ENCODE measurements at places on chromosomes 16 and 17.

DNA sequence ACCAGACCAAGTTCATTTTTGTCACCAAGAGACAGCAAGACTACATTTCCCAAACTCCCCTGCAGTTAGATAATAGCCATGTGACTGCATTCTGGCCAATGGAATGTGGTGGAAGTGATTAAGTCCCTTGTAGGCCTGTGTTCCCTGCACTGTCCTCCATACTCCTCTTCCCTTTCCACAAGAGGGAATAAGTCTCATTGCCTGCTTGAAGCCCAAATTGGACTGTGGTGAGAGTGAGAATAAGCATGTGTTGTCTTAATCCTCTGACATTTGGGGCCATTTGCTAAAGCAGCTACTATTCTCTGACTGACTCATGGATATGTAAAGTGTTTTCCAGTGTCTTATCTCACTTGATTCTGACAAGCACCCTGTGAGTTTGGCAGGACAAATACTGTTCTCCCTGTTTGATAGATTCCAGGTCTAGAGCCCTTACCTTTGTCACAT, 20.7 kb downstream of the PIK3R6 start:
- H3K4me3 ChIP-seq: no peak overlapping the region
- DNase-seq: no peak
- H3K27ac ChIP-seq: no peak overlapping the region
- no peaks in the 10 kb centered on the region for H3K36me3 ChIP-seq

DNA sequence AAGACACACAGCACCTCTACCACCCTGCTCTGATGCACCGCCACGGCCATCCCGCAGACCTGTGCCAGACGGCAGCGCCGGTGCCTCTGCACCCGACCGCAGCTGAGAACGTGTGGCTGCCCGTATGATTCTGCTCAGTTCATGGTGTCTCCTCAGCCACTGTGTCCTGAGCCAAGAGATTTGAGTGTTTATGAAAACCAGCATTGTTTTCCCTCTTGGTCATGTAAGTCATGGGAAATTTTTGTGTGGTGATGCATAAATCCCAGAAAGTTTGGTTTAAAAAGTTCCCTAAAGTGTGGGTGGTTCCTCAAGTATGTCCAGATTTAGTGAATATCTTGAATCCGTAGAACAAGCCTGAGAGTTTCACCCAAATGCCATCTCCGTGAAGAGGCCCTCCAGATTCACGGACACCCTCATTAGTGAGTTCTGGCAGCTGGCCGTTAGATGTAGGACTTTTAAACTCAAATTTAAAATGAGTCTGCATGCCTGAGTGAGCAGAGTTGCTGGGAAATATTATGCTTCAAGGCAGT, 57.6 kb downstream of the CDRT4 start:
- no peaks in the 10 kb centered on the region for H3K27me3 ChIP-seq
- peak overlapping the region; percentile 83 for H3K27ac ChIP-seq
- H3K4me3 ChIP-seq: no peak overlapping the region
- no peaks in the 10 kb centered on the region for H3K36me3 ChIP-seq

- no peak for DNase-seq
- no peak overlapping the region for H3K27ac ChIP-seq
- H3K4me1 ChIP-seq: no peaks in the 10 kb centered on the region
- no peaks in the 10 kb centered on the region for H3K27me3 ChIP-seq
Observed at GRCh38 chr17:48207776-48208544, 100.4 kb downstream of the SNX11 start.

DNA sequence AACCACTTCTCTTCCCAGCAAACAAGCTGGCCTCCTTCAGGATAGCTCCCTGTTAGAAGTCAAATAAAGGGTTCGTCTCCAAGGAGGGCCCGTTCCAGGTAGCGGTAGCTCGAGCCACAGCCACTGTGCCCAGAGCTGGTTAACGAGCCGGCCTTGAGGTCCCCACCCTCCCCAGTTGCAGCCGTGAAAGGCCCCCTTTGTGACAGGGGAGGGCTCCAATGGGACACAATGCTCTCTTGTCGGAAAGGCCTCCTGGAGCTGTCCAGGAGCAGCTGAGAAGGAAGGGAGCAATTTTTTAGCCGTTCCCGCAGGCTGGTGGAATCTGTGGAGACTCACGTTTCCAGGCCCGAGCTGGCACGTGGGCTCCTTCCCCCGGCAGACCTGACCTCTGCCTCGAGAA, 29.9 kb upstream of the FOXF1 start:
- peaks cover 6% of the 10 kb centered on the region for H3K4me1 ChIP-seq
- no peaks in the 10 kb centered on the region for H3K36me3 ChIP-seq
- H3K4me3 ChIP-seq: no peak overlapping the region
- H3K27ac ChIP-seq: peak overlapping the region; percentile 56

- H3K27me3 ChIP-seq: no peaks in the 10 kb centered on the region
- DNase-seq: no peak
- no peak overlapping the region for H3K4me3 ChIP-seq
- H3K27ac ChIP-seq: no peak overlapping the region
Observed at GRCh38 chr17:5874486-5874885, 195.7 kb upstream of the WSCD1 start.

- H3K27ac ChIP-seq: no peak overlapping the region
- H3K27me3 ChIP-seq: no peaks in the 10 kb centered on the region
- DNase-seq: no peak
- no peaks in the 10 kb centered on the region for H3K4me1 ChIP-seq
- no peaks in the 10 kb centered on the region for H3K36me3 ChIP-seq
Observed at GRCh38 chr16:84380405-84380804, 12.1 kb downstream of the ATP2C2 start.

GRCh38 chr16:57600048-57600835, 28.2 kb upstream of the ADGRG1 start:
- DNase-seq: peak; percentile 75
- H3K27me3 ChIP-seq: peaks cover 8% of the 10 kb centered on the region
- peaks cover 6% of the 10 kb centered on the region for H3K4me1 ChIP-seq
- no peak overlapping the region for H3K4me3 ChIP-seq
- no peaks in the 10 kb centered on the region for H3K36me3 ChIP-seq

DNA sequence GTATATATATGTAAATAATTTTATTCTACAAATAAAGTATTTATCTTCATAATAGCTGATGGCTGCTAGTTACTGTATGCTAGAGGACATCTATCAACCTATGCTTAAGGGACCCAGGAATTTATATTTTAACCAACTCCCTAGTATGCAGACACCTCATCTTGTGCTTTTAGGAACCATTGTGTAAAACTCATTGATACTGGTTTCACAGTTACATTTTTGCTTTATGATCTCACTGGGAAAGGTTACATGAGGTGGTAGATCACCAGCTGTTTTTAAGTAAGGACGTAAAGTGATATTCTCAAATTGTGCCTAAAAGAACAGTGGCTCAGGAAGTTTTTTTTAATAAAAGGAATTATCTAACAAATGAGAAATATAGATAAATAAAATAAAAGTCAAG, 56.4 kb downstream of the VMP1 start:
- no peaks in the 10 kb centered on the region for H3K27me3 ChIP-seq
- H3K4me3 ChIP-seq: no peak overlapping the region
- peak overlapping the region; percentile 37 for H3K27ac ChIP-seq
- DNase-seq: no peak

GRCh38 chr17:81285179-81285878, 9.8 kb downstream of the SLC38A10 start:
- H3K4me3 ChIP-seq: peak overlapping the region; percentile 5
- no peaks in the 10 kb centered on the region for H3K4me1 ChIP-seq
- H3K36me3 ChIP-seq: no peaks in the 10 kb centered on the region
- H3K27me3 ChIP-seq: no peaks in the 10 kb centered on the region

DNA sequence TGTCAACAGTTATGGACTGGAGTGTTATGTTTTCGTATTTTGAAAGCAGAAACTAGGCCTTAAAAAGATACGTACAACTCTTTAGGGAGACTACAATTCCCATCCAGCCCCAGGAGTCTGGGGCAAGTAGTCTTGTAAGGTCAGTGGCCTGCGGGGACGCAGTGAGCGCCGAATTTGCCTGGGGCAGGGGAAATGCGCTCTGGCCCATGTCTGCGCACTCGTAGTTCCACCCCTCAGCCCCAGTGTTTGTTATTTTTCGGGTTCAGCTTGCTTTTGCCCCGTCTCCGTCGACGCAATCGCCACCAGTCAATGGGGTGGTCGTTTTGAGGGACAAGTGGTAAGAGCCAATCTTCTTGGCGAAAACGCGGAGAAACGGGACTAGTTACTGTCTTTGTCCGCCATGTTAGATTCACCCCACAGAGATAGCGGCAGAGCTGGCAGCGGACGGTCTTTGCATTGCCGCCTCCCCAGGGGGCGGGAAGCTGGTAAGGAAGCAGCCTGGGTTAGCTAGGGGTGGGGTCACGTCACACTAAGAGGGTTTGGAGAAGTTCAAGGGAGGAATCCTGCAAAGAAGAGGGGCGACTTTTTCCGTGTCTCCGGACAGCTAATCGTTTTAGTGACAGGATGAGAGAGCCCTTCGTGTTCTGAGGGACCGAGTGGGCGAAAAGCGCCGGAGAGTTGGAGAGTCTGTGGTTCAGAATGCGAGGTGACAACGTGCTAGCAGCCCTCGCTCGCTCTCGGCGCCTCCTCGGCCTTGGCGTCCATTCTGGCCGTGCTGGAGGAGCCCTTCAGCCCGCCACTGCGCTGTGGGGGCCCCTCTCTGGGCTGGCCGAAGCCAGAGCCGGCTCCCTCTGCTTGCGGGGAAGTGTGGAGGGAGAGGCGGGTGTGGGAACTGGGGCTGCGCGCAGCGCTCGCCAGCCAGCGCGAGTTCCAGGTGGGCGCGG, 1.1 kb upstream of the BRCA1 start:
- H3K27me3 ChIP-seq: no peaks in the 10 kb centered on the region
- peak overlapping the region; percentile 89 for H3K27ac ChIP-seq
- no peaks in the 10 kb centered on the region for H3K36me3 ChIP-seq
- H3K4me3 ChIP-seq: peak overlapping the region; percentile 59
- H3K4me1 ChIP-seq: peaks cover 12% of the 10 kb centered on the region
- peak; percentile 14 for DNase-seq

- no peak for DNase-seq
- H3K27ac ChIP-seq: no peak overlapping the region
- no peaks in the 10 kb centered on the region for H3K27me3 ChIP-seq
- H3K4me1 ChIP-seq: peaks cover 39% of the 10 kb centered on the region
- H3K4me3 ChIP-seq: no peak overlapping the region
Observed at GRCh38 chr17:16493531-16494046, 1.6 kb upstream of the LRRC75A start.

DNA sequence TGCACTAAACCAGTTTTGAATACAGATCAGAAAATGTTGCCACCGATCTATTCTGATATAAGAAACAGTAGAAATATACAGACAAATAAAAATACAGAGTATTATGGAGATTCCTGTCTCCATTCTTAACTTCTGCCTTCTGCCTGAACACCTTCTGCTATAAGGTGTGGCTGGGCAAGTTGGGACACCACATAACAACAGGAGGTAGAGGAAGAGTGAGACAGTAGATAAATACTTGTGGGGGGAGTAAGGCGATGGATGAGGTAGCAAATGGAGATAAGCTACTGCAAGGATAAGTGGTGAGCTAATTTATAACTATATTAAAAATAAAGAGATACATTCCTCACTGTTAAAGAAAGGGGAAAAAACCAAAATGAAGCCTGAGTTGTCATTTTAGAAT, 143.7 kb downstream of the CDH8 start:
- no peaks in the 10 kb centered on the region for H3K36me3 ChIP-seq
- no peak overlapping the region for H3K4me3 ChIP-seq
- no peaks in the 10 kb centered on the region for H3K4me1 ChIP-seq
- no peaks in the 10 kb centered on the region for H3K27me3 ChIP-seq
- DNase-seq: no peak
- H3K27ac ChIP-seq: no peak overlapping the region

DNA sequence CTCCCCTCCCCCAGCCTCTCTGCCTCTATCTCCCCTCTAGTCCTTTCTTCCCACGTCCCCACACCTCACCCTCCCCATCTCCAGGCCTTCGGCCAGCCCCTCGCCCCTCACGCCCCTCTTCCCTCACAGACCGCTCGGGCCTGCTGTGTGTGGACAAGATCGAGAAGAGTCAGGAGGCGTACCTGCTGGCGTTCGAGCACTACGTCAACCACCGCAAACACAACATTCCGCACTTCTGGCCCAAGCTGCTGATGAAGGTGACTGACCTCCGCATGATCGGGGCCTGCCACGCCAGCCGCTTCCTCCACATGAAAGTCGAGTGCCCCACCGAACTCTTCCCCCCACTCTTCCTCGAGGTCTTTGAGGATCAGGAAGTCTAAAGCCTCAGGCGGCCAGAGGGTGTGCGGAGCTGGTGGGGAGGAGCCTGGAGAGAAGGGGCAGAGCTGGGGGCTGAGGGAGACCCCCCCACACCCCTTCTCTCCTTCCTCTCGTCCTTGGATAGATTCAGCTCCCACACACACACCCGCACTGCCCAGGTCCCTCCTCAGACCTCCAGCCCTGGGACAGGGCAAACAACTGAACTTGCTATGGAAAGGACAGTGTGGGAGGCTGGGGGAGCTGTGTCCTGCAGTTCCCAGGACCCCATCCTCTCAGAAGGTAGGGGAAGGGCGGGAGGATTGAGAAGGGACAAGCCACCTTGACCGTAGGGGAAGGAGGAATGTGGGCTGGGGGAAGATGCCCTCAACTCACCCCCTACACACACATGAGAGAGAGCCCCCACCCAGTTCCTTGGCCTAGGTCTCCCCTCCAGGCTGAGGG, 11.1 kb downstream of the NR1D1 start:
- peaks cover 33% of the 10 kb centered on the region for H3K4me1 ChIP-seq
- no peaks in the 10 kb centered on the region for H3K27me3 ChIP-seq
- H3K27ac ChIP-seq: peak overlapping the region; percentile 33

GRCh38 chr17:75205793-75206163, 299 bp downstream of the NUP85 start:
- peaks cover 27% of the 10 kb centered on the region for H3K4me1 ChIP-seq
- H3K27ac ChIP-seq: peak overlapping the region; percentile 94
- no peak for DNase-seq
- peak overlapping the region; percentile 90 for H3K4me3 ChIP-seq
- no peaks in the 10 kb centered on the region for H3K36me3 ChIP-seq
- H3K27me3 ChIP-seq: no peaks in the 10 kb centered on the region

DNA sequence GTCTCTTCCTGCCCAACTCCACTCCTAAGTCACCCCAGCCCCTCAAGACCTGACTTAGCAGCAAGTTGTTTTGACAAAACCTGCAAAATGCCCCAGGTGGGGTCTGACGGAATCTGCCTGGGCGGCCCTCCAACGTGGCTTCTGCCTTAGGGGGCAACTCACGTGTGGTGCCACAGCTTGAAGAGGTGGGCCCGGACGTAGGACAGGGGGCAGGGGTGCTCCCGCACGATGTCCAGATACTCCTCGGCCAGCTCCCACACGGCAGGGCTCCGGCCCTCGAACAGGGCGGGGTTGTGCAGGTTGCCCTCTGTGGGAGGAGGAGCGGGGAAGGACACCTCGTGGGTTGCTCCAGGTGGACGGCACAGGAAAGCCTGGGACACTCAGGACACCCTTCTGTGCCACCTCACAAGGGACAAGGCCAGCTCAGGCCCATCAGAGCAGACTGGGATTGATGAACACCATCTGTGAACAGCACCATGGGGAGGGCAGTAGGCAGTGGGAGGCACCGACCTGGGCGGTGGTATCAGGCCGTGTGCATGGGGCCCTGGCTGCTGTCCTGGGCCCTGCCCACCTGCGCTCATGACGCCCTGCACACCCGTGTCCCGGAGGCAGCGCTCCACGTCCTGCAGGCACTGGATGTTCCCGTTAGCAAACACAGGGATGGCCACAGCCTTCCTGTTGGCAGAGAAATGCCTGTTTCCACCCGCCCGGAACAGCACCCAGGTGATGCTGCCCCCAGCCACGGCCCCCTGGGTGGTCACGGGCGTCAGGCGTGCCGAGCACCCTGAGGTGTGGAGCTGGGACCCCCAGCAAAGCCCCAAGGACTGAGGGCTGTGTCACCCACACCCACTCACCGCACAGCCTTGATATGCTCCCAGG, 4.3 kb downstream of the DUS1L start:
- H3K4me1 ChIP-seq: peaks cover 24% of the 10 kb centered on the region
- no peak overlapping the region for H3K27ac ChIP-seq
- no peaks in the 10 kb centered on the region for H3K27me3 ChIP-seq
- H3K4me3 ChIP-seq: no peak overlapping the region
- no peaks in the 10 kb centered on the region for H3K36me3 ChIP-seq
